ENCODE measurements at places on chromosomes 3 and 15.

- no peak for DNase-seq
Measured at GRCh38 chr3:9833078-9833477, 10.7 kb downstream of the RPUSD3 start.

- DNase-seq: peak; percentile 52
Measured at GRCh38 chr15:62389885-62390790, 225.1 kb upstream of the C2CD4B start.

DNA sequence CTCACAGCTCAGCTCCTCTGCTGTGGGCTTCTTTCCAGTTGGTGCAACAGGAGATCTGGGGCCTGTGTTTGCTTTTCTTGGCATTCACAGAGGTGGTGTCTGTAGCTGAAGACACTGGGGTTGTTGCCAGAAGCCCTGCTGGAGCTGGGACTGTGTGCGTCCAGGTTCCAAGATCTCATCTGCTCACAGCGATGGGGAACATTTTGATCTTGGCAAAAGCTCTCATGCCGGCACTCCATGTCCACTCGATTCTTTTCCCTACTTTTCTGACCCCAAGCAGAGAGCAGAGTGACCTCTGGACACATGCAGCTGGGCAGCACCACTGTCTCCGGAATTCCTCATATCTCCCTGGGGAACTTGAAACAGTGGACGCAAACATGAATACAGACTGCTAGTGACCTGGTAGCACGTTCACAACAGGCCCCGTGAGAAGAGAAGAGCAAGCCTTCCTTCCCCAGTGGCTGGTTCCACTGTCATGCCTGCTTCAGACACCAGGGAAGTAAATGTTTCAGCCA is 36.1 kb upstream of the MECOM start:
- DNase-seq: no peak

DNA sequence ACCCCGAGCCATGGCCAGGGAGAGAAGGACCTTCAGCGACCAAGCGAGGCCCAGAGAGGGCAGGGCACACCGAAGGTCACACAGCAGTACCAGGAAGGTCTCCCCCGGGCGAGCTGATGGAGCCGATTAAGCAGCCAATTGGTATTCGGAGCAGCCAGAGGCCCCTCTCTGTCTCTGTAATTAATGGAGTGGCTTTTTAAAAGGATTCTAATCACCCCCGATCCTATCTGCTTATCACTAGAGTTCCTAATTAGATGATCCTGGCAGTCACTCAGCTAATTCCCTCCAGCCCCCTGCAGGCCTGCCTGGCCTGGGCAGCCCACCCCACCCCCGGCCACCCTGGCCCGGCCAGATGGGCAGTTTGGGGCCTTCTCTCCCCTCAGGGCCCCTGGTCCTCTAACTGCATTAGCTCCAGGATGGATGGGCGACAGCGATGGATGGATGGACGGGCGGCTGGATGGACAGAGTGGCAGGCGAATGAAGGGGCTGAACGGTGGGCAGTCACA is 1.6 kb upstream of the DNAJB8 start:
- no peak for DNase-seq

DNA sequence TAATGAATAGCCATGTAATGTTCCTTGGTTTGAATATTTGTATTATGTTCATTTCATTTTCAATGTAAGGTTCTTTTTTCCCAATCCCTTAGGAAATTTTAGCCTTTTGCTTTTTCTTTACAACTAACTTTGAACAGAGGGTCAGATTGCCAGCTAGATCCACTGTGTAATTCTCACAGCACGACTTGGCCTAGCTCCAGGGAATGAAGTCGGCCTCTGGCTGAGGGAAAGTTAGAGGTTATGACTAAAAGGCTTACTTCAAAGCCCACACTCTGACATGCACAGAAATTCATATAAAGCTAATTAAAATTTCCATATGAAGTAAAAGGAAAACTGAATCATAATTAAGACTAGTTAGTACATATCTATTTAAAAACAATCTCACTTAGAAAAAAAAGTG is 38.7 kb downstream of the ROBO1 start:
- no peak for DNase-seq

- DNase-seq: no peak
Measured at GRCh38 chr3:11204697-11205348, 50.5 kb downstream of the HRH1 start.

DNA sequence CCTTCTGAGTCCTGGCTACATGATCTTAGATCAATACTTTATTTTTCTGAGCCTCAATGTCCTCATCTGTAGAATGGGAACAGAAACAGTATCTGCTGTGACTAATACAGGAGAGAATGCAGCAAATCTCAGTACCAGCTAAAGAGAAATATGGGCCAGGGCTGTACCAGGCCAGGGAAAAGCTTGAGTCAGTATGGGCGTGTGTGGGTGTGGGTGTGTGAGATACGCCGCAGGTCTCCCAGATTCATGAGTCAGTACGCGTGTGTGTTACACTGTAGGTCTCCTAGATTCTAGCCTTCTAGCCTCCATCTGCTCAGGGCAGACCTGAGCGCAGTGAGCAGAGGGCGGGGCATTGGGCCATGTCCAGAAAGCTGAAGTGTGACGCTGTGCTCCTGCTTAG is 15.2 kb downstream of the GNAI2 start:
- no peak for DNase-seq

GRCh38 chr15:98876451-98877369 is 130.9 kb downstream of the PGPEP1L start:
- no peak for DNase-seq

- no peak for DNase-seq
Measured at GRCh38 chr3:122324871-122325323, at the start of gene CSTA. Gene CSTA (plus strand): TSS chr3:122325248. CDS start chr3:122325293, 45 bp downstream.

DNA sequence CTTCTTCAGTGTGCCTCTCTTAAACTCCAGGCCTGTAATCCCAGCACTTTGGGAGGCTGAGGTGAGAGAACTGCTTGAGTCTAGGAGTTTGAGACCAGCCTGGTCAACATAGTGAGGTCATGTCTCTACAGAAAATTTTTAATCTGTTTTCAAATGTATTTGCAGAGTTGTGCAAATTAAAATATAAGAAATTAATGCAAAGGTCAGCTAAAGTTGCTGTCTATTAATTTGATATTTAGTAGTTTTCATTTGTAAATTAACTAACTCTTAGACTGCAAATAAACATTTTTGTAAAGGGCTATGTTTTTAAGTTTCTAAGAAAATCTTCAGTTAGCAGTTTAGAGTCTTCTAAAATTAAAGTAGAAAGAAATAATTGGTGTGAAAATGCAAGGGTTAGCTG is 99.9 kb upstream of the TJP1 start:
- DNase-seq: no peak

GRCh38 chr3:112632596-112632995 is 8.3 kb downstream of the CCDC80 start:
- no peak for DNase-seq

GRCh38 chr3:140131895-140132294 is 196.9 kb downstream of the CLSTN2 start:
- no peak for DNase-seq

DNA sequence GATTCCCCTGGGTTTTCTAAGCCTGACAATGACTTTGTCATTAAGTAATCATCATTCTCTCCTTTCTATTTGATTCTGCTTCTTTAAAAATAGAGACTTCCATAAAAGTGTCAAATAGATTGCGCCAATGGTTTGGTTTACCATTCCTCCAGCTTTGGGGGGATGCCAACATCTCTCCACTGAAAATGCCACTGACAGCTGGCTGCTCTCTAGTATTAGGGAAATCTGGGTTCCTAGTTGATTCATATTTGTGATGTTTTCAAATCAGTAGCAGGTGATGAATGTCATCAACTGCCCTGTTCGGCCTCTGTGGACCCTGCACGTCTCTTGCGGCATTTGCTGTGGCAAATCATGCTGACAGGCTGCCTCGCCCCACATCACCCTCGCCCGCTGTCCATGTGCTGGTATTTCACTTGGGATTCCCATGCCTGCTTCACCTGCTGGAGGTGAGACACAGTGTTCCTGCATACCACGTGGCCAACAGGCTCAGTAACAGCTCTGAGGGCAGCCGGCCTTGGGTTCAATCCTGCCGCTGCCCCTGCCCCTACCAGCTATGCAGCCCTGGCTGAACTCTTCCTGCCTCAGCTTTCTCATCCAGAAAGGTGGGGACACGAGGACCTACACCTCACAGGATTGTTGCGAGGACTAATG is 28.1 kb downstream of the ZXDC start:
- no peak for DNase-seq

GRCh38 chr3:108088697-108089096 is 2.1 kb downstream of the CD47 start:
- no peak for DNase-seq

- DNase-seq: no peak
Measured at GRCh38 chr15:63819645-63820044, 14.1 kb downstream of the HERC1 start.

- no peak for DNase-seq
Measured at GRCh38 chr3:18853269-18853668, 295.0 kb upstream of the KCNH8 start.

- DNase-seq: no peak
Measured at GRCh38 chr3:27089068-27089467, 280.1 kb downstream of the NEK10 start.

DNA sequence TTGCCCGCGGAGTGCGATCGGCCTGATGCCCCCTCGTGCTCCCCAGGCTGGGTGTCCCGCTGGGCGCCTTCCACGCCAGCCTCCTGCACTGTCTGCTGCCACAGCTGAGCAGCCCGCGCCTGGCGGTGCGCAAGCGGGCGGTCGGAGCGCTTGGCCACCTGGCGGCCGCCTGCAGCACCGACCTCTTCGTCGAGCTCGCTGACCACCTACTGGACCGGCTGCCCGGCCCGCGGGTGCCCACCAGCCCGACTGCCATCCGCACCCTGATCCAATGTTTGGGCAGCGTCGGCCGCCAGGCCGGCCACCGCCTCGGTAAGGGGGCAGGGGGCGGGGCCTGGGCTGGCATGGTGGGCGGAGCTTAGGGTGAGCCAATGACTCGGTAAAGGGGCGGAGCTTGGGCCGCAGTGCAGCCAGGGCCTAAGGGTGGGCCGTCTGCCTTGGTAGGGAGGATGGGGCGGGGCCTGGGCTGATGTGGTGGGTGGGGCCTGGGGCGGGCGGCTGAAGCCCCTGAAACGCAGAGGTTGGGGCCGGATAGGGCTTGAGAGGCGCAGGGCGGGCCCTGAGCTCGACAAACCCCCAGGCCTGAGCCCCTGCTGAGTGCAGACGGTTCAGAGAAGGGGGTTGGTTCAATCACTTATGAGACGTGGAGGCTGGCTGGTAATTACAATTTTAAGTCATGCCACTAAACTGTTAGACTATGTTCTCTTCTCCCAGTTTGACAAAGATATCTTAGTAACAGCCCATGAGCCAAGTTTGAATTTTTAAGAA is 13.7 kb downstream of the CAND2 start:
- peak; percentile 92 for DNase-seq

- no peak for DNase-seq
Measured at GRCh38 chr3:84789961-84790360, 168.8 kb upstream of the CADM2 start.

Data from activated CD4-positive, alpha-beta T cell treated with anti-CD3 and anti-CD28 coated beads, Interleukin-2, amount 50 U/mL, for 24 hours (primary cell).